Activated CD4-positive, CD25-positive, alpha-beta regulatory T cell treated with anti-CD3 and anti-CD28 coated beads, Interleukin-2, amount 50 U/mL, for 16 hours (primary cell): ENCODE measurements at places on chromosomes 11 and 22.

DNA sequence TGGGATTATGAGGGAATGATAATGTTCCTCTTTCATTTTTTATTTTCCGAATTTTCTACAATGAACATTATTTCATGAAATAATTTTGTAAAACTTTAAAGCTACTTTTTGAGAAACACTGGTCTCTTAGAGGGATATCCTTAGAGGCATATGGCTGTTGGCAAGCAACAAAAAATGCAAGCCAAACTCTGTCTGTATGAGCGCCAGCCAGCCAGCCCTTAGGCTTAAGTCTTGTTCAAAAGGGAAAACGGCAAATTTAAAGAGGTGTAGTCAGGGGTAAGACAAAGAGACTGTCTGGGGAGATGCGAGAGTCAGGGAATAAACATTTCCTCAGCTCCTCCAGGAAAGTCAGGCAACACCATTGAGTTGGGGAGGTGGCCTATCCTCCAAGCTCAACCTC is 22.5 kb downstream of the ASCC2 start:
- no peak for DNase-seq

GRCh38 chr11:115497303-115497702 is 6.9 kb downstream of the CADM1 start:
- DNase-seq: no peak

GRCh38 chr22:24471570-24471969 is 23.6 kb upstream of the UPB1 start:
- DNase-seq: no peak

DNA sequence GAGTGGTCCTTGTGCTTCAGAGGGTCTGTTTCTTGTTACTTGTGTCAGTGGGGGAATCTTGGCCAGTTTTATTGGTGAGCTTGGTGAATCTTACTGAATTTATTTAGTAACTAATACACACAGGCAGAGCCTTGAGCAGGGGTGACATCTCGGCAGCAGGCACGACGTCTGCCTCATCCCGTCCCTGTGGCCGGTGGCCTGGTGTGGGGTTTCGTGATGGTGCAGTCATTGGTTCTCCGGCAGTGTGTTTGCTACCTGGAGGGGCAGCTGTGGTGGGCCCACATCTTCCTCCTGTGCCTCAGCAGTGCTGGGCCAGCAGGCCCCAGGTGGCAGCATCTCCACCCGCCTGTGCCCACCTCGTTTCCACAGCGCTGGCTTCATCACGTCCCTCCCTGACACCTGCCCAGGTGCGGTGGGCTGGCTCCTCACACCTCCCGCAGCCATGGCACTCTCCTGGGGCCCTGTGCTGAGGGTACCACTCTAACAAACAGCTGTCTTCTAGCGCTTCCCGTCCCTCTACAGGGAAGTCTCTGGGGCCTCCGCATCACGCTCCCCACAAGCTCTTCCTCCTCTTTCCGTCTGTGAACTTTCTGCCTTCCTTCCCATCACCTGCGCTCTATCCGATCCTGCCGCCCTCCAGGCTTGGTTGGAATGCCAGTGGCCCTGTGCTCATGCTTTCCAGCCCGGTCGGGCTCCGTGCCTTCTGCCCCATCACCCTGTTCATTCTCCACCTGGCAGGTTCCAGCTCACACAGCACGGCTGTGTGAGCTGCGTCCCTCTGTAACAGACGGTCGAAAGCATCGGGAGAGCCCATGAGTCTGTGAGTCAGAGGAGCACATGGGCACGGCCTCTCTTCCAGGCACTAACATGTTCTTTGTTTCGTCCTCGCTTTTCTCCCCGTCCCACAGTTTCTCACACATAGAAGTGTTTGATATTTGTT is 203.4 kb downstream of the TBC1D22A start:
- no peak for DNase-seq

- no peak for DNase-seq
Measured at GRCh38 chr22:20237480-20238440, 30.4 kb downstream of the RTN4R start.

- DNase-seq: no peak
Measured at GRCh38 chr22:41758231-41758630, 42.2 kb upstream of the CCDC134 start.

GRCh38 chr11:63510360-63511047 is 4.6 kb downstream of the LGALS12 start:
- no peak for DNase-seq

- no peak for DNase-seq
Measured at GRCh38 chr11:134652586-134653255, 240.7 kb upstream of the B3GAT1 start.

DNA sequence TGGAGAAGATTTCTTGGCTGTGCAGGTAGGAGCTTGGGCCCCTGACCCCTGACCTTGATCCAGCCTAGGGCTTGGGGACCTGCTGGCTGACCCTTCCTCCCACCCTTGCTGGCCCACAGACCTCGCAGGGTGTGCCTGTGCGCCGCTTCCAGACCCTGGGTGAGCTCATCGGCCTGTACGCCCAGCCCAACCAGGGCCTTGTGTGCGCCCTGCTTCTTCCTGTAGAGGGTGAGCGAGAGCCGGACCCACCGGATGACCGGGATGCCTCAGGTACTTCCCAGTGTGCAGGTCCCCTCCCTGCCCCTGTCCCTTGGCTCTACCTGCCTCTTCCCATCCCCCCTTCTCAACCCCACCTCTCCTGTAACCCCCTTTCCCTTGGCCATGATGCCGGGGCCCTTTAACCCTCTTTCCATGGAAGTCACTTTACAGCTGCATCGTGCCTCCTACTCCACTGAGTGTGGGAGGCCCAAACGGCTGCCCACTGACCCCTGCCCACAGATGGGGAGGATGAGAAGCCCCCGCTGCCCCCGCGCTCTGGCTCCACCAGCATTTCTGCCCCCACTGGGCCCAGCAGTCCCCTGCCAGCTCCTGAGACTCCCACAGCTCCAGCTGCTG is 3.8 kb downstream of the INPPL1 start:
- no peak for DNase-seq
